Activated naive CD8-positive, alpha-beta T cell treated with anti-CD3 and anti-CD28 coated beads, Interleukin-2, amount 10 ng/mL, durations not matched to agents 7 days and 5 days (primary cell): ENCODE measurements at places on chromosomes 5 and 9. TPM values are rescaled to one million over a fixed set of nuclear protein-coding genes. Genes with fewer than 3 reads are reported as not detected.

Gene OMD
- not detected for total RNA-seq

Gene LHX3
- total RNA-seq: not detected

Gene ERCC6L2
- total RNA-seq: 42.3 TPM

Gene PCDHGA4
- 0.25 TPM for total RNA-seq

Gene TMEM252
- total RNA-seq: not detected

Gene PLPP7
- 0.65 TPM for total RNA-seq

Gene POLK
- total RNA-seq: 27.6 TPM

Gene SEMA5A
- total RNA-seq: 0.03 TPM

Gene PPP1R2B
- not detected for total RNA-seq

Gene TMEM215
- total RNA-seq: not detected

Gene VLDLR
- total RNA-seq: 7.4 TPM

Gene UBLCP1
- 30.8 TPM for total RNA-seq

Gene PDZD2
- total RNA-seq: 0.14 TPM

Gene SLC6A18
- total RNA-seq: not detected
